ELR (cell line): ENCODE measurements at places on chromosomes 5 and 9.

- no peak for DNase-seq
Measured at GRCh38 chr5:79878136-79878679, 112.9 kb downstream of the MTX3 start.

DNA sequence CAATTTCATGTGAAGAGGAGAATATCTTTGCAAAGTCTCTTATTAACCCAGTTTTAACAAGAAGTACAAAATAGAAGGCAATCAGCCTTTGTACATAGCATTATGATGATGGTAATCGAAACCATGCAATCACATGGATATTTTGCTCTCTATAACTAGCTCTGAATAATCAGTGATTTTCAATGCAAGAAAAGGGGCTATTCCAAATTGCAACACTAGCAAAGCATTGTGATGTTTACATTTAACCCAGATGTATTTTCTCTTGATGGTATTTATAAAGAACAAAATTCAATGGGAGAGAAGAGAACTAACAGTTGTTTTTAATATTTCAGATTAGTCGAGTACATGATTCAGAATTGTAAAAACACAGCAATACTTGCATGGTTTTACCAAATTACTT, 437.5 kb upstream of the DMAC1 start:
- DNase-seq: no peak

DNA sequence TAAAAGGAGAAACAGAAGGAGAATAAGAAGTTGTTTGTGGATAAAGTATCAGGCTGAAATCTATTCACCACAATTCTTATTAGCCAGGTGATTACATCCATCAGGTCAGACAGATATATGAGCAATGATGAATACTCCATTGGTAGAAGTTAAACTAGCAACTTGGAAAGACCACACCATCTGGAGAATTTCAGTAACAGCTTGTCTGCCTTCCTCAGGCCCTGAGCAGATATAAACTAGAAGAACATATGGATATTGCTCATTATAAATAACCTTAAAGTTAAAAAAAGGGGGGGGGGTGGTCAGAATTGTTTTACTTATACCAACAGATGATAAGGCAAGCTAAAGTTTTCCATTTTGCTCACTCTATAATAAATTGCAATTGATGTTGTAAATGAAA, 10.4 kb downstream of the DAB2 start:
- DNase-seq: no peak

- no peak for DNase-seq
Measured at GRCh38 chr9:98818764-98819163, 11.3 kb downstream of the GALNT12 start.

GRCh38 chr9:18543406-18544192, 69.6 kb downstream of the ADAMTSL1 start:
- peak; percentile 92 for DNase-seq

- no peak for DNase-seq
Measured at GRCh38 chr9:18477121-18477660, 3.2 kb downstream of the ADAMTSL1 start.

- no peak for DNase-seq
Measured at GRCh38 chr9:28456861-28457260, 883.6 kb upstream of the C9orf72 start.

DNA sequence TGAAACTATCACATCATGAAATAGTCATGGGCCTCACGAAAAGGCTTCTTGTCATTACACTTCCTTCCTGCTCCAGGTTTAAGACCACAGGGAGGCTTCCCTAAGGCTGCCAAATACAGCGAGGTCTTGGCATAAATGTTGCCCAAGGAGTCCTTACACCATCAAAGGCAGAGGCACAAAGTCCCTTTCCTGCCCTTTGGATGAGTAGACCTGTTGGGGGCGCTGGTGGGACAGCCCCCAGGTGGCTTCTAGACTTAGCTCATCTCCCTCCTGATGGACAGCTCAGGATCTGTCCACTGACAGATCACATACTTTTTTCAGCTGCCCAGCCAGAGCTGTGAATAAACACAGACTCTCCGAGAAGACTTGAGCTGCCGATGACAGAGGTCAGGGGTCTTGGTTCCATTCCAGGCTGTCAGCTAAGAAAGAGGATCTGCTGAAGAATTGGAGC, 15.5 kb upstream of the MEGF9 start:
- no peak for DNase-seq

- no peak for DNase-seq
Measured at GRCh38 chr9:14462950-14463349, 149.0 kb upstream of the NFIB start.

- no peak for DNase-seq
Measured at GRCh38 chr5:143393524-143393923, 10.0 kb downstream of the NR3C1 start.

GRCh38 chr9:209143-209758, 5.4 kb upstream of the DOCK8 start:
- no peak for DNase-seq

DNA sequence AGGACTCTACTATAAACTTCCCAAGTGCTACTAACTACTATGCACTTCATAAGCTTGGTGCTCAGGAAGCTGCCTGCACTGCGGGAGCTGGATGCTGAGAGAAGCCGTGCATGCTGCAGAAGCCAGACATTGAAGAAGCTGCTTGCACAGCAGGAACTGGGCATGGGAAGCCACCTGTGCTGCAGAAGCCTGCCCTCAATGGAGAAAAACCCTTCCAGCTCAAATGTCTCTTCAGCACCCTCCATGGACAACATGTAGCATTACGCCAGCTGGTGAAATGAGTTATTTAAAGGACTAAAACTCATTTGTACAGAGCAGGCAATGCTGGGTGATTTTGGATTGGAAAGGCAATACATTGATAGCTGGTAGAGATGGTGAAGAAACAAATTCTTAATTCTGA, 247.2 kb downstream of the KIF4B start:
- DNase-seq: peak; percentile 2

- DNase-seq: no peak
Measured at GRCh38 chr9:90839183-90839728, 37.6 kb downstream of the SYK start.

DNA sequence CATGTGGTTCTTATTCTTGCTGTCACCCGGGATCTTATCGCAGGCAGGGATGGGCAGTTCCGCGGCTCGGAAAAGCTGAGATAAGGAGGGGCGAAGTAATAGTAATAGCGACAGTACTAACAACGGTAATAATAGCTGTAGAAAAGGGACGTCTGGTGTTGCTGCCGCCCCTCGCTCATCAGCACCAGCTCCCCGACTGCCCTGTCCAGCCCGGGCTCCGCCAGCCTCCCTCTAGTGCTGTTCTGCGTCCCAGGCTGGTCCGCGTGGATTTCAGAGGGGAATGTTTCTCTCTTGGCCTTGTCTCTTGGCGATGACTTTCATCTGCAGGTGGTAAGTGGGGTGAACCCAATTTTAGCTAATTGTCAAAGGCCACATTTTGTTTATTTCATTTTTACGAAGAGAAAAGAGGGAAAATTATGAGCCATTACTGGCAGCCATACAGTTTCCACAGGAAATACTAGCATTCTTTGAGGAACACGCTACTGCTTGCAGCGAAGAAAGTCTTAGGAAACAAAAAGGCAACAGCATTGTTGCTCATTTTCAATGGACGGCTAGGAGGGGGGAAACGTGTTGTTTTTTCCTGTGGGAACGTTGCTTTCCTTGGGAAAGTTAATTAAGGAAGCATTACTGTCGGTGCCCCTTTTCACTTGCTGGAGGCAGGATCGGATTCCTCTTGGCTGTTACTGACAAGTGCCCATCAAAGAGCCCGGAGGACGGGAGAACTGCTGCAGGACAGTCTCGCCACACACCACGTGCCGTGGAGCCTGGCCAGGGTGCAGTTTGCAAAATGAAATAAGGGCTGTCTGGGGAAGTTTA, 762 bp downstream of the SNCAIP start:
- peak; percentile 39 for DNase-seq

DNA sequence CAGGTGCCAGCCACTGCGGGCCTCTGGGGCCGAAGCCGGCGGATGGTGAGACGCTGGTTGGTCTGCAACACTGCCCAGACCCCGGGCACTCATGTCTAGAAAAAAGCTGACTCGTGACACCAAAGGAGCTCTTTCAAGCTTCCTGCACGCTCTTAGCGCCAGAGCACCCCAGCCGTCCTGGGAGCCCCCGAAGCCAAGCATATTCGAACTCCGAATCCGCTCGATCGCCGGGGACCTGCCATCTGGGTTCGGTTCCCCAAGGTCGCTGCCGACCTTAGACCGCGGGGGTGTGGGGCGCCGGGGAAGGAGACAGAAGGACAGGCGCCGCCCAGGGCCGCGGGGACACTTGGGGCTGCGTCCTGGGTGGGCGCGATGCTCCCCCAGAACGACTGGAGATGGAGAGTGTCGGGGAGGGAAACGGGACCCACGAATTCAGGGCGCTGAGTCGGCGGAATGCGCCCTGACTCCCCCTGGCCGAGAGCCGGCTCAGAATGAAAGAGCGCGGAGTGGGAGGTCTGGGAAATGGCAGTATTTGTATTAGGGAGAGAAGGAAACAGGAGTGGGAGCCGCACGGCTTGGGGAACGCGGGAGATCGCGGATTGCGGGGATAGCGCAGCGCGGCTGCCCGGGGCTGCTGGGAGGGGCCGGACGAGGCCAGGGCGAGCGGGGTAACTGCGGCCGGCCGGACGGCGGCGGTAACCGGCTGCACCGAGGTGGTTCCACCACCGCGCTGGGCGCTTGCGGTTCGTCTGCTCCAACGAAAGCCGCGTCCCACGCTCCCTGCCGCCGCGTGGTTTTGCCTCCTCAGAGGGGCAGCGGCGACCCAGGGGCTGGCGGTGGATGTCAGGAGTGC, 20.1 kb upstream of the MARCHF6 start:
- DNase-seq: peak; percentile 58

GRCh38 chr5:59716029-59716428, 177.5 kb downstream of the PDE4D start:
- no peak for DNase-seq

GRCh38 chr9:88024896-88025295, 50.6 kb upstream of the CDK20 start:
- DNase-seq: no peak

- DNase-seq: no peak
Measured at GRCh38 chr9:88696501-88696900, 161.5 kb downstream of the NXNL2 start.

DNA sequence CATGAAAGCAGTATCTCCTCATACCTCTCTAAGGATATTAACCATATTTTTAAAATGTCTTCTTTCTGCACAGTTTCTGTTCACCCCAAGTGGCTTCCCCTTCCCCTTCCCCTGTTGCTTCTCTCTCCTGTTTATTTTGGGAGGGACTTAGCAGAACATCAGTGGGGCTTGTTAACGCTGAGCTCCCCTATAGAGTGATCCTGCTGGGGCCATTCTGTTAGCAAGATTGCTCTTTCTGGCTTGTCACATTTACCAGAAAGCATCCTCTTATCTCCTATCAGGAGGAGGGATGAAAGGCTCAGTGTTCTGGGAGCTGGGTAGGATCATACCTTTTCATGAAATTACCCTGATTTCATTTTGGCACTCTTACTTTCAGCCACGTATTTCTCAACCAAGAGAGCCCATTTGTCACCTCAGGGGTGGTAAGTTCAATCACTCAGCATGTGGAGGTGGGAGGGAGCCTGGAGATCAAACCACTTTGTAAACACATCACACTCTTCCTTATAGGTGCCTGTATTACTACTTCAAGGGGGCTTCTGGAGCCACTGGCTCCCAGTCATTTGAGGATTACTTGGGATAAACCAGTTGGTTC, 16.7 kb downstream of the NXNL2 start:
- DNase-seq: no peak

GRCh38 chr9:133928248-133928764, 63.8 kb downstream of the VAV2 start:
- no peak for DNase-seq

- DNase-seq: no peak
Measured at GRCh38 chr9:72154468-72155285, 5.4 kb downstream of the GDA start.

DNA sequence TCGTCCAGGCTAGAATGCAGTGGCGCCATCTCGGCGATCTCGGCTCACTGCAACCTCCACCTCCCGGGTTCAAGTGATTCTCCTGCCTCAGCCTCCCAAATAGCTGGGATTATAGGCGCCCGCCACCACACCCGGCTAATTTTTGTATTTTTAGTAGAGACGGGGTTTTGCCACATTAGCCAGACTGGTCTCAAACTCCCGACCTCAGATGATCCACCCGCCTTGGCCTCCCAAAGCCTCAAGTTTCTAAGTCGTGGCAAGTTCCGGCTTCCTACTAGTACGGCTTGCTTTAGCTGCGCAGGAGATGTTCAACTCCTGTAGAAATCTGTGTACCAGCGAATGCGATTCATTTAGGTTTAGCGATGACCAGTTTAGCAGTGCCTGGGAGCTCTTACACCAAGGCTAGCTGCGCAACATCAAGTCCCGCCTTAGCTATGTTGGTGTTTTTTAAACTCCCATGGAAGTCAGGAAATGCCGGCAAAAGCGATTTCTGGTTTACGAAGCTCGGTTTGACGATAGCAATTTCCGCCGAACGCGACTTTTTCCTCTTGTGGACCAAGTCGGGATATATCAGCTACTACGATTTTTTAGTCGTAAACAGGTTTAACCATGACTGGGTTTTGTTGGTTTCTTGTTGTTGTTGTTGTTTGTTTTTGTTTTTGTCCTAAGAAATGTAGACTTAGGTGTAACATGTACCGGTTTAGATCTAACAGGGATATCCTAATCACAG, 46.4 kb downstream of the ANXA2R start:
- DNase-seq: peak; percentile 80

DNA sequence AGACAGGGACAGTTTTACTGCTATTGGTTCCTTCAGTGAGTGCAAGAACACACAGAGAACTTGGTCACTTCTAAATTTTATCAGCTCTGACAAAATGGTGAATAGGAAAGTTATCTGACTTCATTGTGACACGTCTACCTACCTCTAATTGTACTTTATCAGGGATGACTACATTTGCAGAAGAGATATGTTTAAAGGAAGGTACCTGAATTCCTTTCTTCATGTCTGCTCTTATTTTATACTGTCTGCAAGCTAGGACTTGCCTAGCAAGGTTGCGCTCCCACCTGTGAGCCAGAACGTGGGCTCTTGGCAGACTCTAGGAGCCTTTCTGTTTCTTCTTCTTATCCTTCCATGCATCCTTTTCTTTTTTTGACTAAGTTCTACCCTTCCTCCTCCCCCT, 1.6 kb downstream of the SLC27A6 start:
- DNase-seq: no peak

GRCh38 chr5:81363093-81363871, 30.7 kb downstream of the ACOT12 start:
- no peak for DNase-seq

DNA sequence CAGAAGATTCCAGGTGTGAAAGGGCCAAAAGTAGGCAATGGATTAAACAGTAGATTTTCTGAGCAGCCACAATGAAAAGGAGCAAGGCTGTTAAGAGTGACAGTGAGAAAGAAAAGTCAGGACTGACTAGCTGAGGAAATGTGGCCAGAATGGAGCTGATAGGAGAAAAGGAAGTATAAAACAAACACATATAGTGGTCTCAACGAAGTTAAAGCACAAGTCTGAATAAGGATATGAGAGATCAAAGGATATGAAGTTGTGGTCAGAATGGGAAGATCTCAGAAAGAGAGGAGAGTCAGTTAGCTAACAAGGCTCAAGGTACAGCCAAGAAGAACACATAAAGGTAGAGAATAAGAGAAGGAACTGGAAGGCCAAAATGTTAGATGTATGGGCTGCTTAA, 39.9 kb downstream of the FNIP1 start:
- DNase-seq: no peak

GRCh38 chr5:157108976-157109375, at the start of gene HAVCR2:
HAVCR2 (minus strand) TSS chr5:157109044; CDS start chr5:157108983, 61 bp downstream.
- DNase-seq: no peak

- DNase-seq: no peak
Measured at GRCh38 chr9:36501727-36502126, 71.0 kb upstream of the MELK start.
